Non-pigmented ciliary epithelial cell (primary cell): ENCODE measurements at places on chromosomes 16 and 17.

DNA sequence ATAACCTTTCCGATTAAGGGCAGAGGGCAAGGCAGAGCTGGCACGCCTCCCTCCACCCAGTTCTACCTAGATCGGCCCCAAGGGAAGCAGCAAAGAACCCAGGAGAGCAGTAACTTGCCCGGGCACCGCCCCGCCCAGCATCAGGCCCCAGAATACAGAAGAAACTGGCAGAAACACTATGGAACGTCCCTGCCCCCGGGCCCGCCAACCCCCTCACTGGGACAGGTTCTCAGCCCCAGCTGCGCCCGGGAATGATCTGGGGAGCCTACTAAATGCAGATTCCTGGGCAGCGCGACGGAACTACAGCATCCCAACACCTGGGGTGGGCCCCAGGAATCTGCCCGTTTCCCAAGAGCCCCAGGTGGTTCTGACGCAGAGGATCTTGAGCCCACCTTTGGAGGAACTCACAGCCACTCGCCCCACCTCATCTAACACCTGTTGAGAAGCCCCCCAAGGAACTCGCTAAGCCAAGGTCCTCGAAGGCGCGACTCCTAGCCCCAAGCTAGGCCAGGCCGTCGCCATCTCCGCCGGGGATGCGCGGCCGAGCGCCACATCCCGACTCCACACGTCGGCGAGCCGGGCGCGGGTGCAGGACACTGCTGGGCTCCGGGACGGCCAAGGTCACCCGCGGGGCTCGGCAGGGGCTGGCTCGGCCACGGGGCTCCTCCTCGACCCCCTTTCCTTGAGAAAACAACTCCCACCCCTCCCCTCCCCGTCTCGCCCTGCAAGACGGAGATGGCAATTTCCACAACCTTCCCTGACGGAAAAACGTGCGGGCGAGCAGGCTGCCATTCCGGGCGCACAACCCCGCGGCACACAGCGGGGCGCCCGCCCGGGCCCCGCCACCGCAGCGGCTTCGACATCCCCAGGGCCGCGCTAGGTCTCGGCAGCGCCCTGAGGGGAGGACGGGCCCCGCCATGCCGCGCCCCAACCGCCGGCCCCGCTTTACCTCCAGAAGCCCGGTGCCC, 913 bp downstream of the CDIP1 start:
- no peak for DNase-seq

DNA sequence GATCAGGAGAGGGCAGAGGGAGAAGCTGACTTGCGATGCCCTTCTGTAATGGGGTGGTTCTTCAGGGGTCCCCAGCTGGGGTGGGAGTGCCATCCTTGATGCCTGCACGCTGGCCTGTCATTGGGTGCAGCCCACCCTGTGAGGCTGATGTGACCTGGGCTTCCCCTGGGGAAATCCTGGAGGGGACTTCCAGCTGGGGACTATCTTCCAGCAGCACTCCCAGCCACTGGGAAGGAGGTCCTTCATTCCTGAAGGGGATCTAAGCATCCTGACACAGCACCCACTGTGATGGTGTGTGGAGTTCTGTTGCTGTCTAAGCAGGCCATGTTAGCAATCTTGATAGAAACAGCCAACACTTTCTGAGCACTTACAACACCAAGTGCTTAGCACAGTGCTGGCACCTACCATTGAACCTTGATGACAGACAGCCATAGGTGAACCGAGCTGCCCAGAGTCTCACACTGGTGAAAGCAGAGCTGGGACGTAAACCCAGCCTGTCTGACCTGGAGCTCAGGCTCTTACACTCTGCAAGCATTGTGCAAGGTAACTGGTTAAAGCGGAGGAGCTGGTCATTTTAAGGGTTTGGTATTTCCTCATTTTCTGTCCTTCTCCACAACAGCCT, 211.3 kb downstream of the CCDC182 start:
- no peak for DNase-seq

DNA sequence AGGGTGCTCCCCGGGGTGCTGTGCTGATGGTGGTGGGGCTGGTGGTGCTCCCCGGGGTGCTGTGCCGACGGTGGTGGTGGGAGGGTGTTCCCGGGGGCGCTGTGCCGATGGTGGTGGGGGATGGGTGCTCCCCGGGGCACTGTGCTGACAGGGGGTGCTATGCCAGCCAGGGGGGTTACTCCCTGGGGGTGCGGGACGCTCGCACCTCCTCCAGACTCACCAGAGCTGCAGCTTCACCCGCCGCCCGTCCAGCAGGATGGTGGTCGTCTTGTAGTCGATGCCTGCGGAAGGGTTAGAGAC, 16.0 kb upstream of the WDR45B start:
- no peak for DNase-seq

- no peak for DNase-seq
Measured at GRCh38 chr17:5247621-5248020, 13.0 kb upstream of the SCIMP start.

- no peak for DNase-seq
Measured at GRCh38 chr16:1273816-1274215, 17.9 kb downstream of the TPSD1 start.

- DNase-seq, result peak; percentile 82
Measured at GRCh38 chr17:41521574-41522261, 3.0 kb upstream of the KRT15 start.

DNA sequence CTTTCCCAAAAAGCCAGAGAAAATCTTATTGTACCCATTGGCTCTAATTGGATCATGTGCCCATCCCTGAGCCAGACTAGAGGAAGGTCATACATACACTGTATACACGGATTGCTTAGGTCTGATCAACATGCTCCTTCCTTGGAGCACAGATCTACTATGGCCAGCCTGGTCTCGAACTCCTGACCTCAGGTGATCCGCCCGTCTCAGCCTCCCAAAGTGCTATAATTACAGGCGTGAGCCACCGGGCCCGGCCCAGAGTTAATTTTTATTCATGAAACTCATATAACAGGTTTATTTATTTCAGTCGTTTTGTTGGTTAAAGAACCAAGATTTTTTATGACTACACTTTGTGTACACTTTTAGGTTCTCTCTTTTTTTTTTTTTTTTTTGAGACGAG, 1.2 kb upstream of the TAOK1 start:
- no peak for DNase-seq

DNA sequence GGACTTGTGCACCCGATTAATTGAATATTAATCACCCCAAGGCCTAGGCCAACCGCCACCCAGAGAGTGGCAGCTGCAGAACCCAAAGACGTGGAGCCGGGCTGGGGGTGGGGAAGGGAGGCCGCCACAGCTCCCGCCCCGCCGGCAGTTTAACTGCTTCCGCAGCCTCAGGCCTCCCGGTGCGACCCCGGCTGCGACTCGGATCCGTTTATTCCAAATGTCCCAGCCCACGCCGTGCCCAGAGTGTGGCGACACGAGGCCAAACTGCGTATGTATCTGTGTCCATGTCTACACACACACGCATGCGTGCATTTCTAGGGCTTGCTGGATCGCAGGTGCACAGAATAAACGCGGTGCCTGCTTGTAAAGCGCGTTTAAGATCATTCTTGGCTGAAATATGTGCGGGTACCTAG, 802 bp upstream of the TOB1 start:
- DNase-seq, result no peak

DNA sequence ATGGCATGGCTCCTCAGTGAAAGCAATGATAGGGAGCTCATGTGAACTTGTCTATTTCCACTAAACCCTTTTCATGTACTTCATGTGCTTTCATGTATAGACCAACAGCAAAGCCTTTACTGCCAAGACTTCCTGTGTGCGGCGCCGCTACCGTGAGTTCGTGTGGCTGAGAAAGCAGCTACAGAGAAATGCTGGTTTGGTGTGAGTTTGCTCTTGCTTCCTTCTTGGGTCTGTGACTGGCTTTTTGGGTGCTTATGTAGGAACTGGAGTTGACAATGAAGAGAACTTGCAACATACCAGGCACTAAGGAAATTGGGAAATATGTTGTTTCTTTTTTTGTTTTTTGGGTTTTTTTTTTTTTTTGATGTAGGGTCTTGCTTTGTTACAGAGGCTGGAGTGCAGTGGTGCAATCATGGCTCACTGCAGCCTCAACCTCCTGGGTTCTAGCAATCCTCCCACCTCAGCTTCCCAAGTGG, 5.7 kb downstream of the SNX11 start:
- no peak for DNase-seq
